ENCODE measurements at places on chromosomes 12 and 14. TPM values are rescaled to one million over a fixed set of nuclear protein-coding genes. Genes with fewer than 3 reads are reported as not detected.

TAS2R42 gene
- total RNA-seq: not detected

LTB4R2 gene
- 13.5 TPM for total RNA-seq

NINJ2 gene
- total RNA-seq: 9.2 TPM

GLT8D2 gene
- total RNA-seq: not detected

TAPBPL gene
- 24.1 TPM for total RNA-seq

KRT86 gene
- 2.1 TPM for total RNA-seq

OTOGL gene
- total RNA-seq: not detected

RALGAPA1 gene
- total RNA-seq: 32.8 TPM

BBOF1 gene
- 0.91 TPM for total RNA-seq

TMEM233 gene
- total RNA-seq: not detected

PIWIL1 gene
- not detected for total RNA-seq

GPD1 gene
- total RNA-seq: 0.35 TPM

PLEKHD1 gene
- 0.11 TPM for total RNA-seq

SERPINA3 gene
- not detected for total RNA-seq

SFSWAP gene
- 55.8 TPM for total RNA-seq

LRTM2 gene
- total RNA-seq: not detected

KRT6A gene
- not detected for total RNA-seq

MUCL1 gene
- total RNA-seq: not detected

CCDC196 gene
- not detected for total RNA-seq

OASL gene
- 5.2 TPM for total RNA-seq

HOXC6 gene
- not detected for total RNA-seq

NANOG gene
- total RNA-seq: not detected

TAS2R14 gene
- 2.4 TPM for total RNA-seq

TMEM52B gene
- not detected for total RNA-seq

SERPINA10 gene
- not detected for total RNA-seq

PRB2 gene
- total RNA-seq: not detected

EXOC3L4 gene
- total RNA-seq: not detected

KRT3 gene
- not detected for total RNA-seq

CARMIL3 gene
- 4.2 TPM for total RNA-seq

TAOK3 gene
- 56.2 TPM for total RNA-seq

POTEM gene
- not detected for total RNA-seq

CD4 gene
- total RNA-seq: 261 TPM

SINHCAF gene
- 222 TPM for total RNA-seq

SMCO2 gene
- 0.41 TPM for total RNA-seq

RPL10L gene
- total RNA-seq: not detected

PAH gene
- 0.21 TPM for total RNA-seq

SLC24A4 gene
- total RNA-seq: not detected

ASIC1 gene
- total RNA-seq: 0.53 TPM

RHNO1 gene
- total RNA-seq: 52.3 TPM

GPR65 gene
- 15.0 TPM for total RNA-seq

Data from activated T-helper 17 cell treated with anti-CD3 and anti-CD28 coated beads, Interleukin-2, amount 50 U/mL, for 72 hours (primary cell).